ENCODE measurements at places on chromosomes 1 and 21.

- no peak for DNase-seq
Measured at GRCh38 chr1:81660286-81660685, 140.4 kb upstream of the ADGRL2 start.

GRCh38 chr1:6345009-6345408, 48.6 kb downstream of the ACOT7 start:
- DNase-seq = no peak

- no peak for DNase-seq
Measured at GRCh38 chr1:154896771-154897286, 26.7 kb upstream of the KCNN3 start.

- no peak for DNase-seq
Measured at GRCh38 chr1:112614460-112615065, 4.4 kb downstream of the ST7L start.

DNA sequence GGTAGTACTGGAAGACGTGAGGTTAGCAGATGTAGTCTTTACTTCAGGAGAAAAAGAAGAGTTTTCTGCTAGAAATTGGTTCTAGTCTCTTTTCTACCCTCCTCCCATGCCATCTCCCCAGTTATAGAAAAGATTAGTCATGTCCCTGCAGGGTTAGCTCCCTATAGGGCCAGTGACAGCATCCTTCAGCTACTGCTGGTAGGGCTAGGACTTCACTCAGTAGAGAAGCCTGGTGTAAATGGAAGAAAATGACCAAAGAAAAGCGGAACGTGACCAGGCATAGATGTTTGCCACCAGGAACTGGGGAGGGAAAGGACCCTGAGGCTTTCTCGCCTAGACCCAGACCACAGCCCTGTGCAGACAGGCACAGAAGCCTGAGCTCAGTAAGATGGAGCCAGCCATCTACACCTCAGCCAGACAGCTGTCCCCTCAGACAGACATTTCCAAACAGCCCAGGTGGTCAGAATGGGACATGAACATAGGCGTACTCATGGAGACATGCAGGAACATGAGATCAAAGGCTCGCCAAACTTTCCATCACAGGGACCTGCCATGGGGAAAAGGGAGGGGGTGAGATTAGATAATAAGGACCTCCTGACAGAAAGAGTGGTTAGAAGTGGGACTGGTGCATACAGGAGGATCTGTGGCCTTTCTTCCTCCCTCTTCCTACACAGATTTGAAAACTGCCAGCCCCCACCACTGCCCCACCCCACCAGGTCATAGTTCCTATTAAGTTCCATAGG, 23.5 kb upstream of the SLAMF9 start:
- DNase-seq = no peak

- no peak for DNase-seq
Measured at GRCh38 chr1:162538815-162539431, 22.6 kb upstream of the UAP1 start.

- DNase-seq = no peak
Measured at GRCh38 chr1:14294860-14295536, 303.5 kb upstream of the KAZN start.

GRCh38 chr1:30305519-30305918, 417.9 kb downstream of the MATN1 start:
- no peak for DNase-seq

GRCh38 chr1:180040034-180040433, 85.4 kb downstream of the CEP350 start:
- no peak for DNase-seq

GRCh38 chr1:107897438-107898345, 67.3 kb downstream of the VAV3 start:
- DNase-seq = no peak

GRCh38 chr1:91746728-91747338, 139.1 kb downstream of the TGFBR3 start:
- no peak for DNase-seq

GRCh38 chr1:211742889-211743529, 67.6 kb upstream of the NEK2 start:
- no peak for DNase-seq

DNA sequence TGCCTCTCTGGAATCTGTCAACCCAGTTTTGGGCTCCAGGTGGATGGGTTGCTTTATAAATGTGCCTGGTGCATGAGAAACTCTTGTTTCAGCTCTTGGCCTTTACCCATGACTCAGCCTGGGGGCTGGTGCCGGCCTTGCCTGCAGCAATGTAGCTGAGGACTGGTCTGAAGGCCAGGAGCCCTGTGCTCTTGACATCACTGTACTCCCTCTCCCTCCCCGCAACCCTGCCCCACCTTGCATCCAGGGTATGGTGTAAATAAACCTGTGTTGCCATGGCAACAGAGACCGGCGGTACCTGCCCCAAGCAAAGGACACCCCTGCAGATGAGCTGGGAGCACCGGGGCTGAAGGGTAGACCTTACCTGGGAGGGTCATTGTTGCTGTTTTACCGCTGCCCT, 13.3 kb downstream of the FAM151A start:
- no peak for DNase-seq

GRCh38 chr1:242211254-242212022, 212.5 kb upstream of the MAP1LC3C start:
- DNase-seq = no peak

- no peak for DNase-seq
Measured at GRCh38 chr1:111733183-111733991, 5.8 kb downstream of the INKA2 start.

DNA sequence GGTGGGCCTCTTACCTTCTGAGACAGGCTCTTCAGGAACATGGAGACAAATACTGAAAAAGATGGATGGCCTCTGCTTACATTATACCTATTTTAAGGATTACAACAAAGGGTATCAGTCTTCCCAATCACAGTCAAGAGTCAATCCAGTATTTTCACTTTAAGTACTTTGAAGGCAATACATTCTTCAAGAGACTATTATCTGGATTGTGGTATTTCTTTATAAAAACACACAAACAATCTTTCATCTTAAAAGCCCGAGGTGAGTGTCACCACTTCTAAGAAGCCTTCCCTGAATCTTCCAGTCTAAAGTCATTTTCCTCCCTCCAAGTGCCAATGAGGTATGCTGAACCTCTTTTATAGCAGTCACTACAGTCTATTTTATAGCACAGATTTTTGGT, 45.3 kb downstream of the WASF2 start:
- no peak for DNase-seq

DNA sequence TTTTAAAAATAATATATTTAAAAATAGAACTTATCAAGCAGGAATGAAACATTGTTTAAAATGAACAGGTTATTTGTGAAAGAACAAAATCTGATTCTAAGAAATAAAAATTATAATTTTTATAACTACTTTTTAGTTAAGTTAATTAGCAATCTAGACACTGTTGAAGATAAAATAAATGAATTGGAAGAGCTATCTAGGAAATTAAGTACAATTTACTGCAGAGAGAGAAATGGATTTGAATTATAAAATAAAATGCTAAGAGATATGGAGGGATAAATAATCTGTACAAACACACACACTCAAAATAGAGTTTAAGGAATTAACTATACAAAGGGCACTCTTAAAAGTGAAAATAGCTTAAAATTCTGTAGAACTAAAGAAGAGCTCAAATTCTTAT, 1123.1 kb downstream of the PLA2G4A start:
- DNase-seq = no peak

GRCh38 chr1:27568300-27569087, 35.5 kb downstream of the AHDC1 start:
- DNase-seq = peak; percentile 98

- DNase-seq = peak; percentile 59
Measured at GRCh38 chr1:159925719-159926078, 392 bp upstream of the TAGLN2 start.

DNA sequence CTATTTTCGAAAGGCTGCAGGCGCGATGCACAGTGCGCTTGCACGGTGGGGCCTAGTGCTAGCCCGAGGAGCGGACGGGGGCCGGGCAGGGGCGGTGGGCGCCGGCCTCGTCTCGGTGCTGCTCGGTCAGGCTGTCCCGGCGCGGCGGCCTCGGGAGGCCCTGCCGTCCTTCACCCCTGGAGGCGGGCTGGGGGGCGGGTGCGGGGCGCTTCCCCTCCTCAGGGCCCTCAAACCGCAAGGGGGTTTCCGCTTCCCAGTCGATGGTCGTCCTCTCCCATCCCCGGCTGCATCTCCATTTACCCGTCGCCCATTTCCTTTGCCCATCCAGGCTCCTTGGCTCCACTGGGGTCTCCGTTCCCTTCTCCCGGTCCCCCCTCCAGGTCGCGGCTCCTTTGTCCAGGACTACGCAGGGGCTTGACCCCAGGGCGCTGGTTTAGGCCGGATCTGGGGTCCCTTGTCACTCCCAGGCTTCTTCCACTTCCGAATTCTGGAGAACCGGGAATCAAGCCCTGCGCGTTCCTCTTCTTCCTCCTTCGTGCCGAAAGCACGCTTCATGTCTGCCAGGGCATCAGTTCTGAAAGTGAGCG, 196.3 kb upstream of the LMO4 start:
- DNase-seq = no peak

DNA sequence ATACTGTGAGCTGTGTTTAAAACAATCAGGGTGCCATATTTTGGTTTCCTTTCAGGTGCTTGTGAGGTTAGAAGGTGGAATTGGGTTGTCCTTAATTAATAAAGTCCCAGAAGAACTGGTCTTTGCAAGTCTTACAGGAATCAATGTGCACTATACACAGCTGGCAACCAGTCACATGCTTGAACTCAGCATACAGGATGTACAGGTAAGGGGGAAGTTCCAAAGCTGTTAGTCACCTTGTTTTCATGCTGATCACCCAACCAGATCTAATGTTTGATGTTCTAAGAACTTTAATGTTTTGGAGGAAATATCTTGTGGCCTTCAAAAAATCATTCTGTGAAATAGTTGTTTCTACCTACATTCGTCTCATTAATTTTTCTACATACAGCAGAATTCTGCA, 156.3 kb downstream of the VPS13D start:
- DNase-seq = no peak

- DNase-seq = no peak
Measured at GRCh38 chr1:248111157-248111556, 16.2 kb downstream of the OR2L13 start.

- no peak for DNase-seq
Measured at GRCh38 chr1:223739366-223740037, 27.2 kb downstream of the CAPN2 start.

- no peak for DNase-seq
Measured at GRCh38 chr21:39850333-39850732, 16.9 kb upstream of the PCP4 start.

DNA sequence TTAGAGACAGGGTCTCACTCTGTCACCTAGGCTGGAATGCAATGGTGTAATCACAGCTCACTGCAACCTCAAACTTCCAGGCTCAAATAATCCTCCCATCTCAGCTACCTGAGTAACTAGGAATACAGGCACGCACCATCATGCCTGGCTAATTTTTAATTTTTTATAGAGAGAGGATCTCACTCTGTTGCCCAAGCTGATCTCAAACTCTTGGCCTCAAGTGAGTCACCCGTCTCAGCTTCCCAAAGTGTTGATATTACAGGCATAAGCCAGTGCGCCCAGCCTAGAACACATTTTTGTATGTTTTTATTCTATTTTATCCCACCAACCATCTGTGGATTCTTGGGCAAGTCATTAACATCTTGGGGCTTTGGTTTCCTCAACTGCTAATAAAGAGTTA, 100.5 kb downstream of the AK5 start:
- DNase-seq = no peak

GRCh38 chr1:206963740-206964139, 6.5 kb downstream of the FCAMR start:
- DNase-seq = no peak

- DNase-seq = no peak
Measured at GRCh38 chr1:18103788-18104421, 3.7 kb upstream of the IGSF21 start.

DNA sequence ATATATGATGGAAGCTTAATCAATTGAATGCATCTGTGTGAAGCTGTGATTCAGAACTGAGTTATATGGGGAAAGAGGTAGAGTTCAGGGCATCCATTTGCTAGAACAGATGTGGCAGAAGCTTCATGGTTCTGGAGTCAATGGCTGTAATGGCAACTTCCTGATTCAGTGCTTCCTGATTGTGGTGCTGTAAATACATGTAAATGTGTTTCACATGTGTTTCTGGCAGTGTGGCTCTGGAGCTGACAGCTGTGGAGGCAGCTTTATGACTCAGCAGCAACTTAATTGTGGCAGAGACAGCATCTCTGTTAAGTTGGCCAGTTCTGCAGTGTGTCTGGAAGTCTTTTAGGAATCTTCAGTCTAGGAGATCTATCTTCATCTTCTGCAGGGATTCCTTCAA, 226.6 kb upstream of the ZRANB2 start:
- no peak for DNase-seq
